GM04504 (cell line): ENCODE measurements at places on chromosomes 6 and 20.
A peak's percentile ranks its signal among the peaks of the same experiment; 100 is the strongest.

GRCh38 chr6:33798343-33798848, 5.4 kb downstream of the MLN start:
- DNase-seq: no peak

- peak; percentile 29 for DNase-seq
Measured at GRCh38 chr20:21509597-21510371, 4.1 kb downstream of the NKX2-2 start.

GRCh38 chr20:49979030-49979832, 3.5 kb upstream of the SNAI1 start:
- DNase-seq: no peak

GRCh38 chr6:33987531-33988021, 158.3 kb downstream of the GRM4 start:
- no peak for DNase-seq

- no peak for DNase-seq
Measured at GRCh38 chr6:7235712-7236305, 77.2 kb downstream of the SSR1 start.

GRCh38 chr20:6770786-6771100, 3.3 kb downstream of the BMP2 start:
- DNase-seq: no peak

DNA sequence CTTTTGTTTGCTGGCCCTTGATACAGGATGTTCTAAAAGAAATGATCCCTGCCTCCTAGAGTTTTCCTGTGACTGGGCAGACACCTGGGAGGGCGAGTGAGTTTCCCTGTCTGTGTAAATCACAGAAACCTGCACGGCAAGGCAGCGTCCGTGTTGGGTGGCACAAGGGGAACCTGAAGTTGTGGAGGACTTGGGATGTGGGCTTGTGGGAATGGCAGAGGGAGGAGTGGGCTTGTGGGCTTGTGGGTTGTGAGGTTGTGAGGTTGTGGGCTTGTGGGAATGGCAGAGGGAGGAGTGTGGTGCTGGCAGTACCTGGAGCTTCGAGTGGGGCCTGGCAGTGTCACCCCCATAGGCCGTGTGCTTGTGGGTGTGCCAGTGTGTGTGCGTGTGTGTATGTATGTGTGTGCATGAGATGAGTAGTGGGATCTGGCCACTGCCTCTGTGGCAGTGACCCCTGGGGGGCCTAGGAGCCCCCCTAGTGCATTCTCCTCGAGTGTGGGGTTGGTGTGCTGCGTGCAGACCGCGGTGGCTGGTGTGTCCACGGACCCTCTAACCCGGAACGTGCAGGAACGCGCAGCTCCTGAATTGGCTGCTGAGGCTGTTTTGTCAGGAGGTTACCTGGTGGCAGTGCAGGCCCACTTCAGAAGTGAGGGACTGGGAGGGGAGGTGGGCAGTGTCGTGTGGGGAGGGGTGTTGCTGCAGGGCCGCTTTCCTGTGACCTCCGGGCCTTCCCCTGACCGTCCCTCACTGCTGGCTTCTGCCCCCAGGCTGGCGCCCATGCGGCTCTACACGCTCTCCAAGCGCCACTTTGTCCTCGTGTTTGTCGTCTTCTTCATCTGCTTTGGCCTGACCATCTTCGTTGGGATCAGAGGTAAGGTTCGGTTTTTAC, 13.0 kb downstream of the TMEM181 start:
- no peak for DNase-seq

DNA sequence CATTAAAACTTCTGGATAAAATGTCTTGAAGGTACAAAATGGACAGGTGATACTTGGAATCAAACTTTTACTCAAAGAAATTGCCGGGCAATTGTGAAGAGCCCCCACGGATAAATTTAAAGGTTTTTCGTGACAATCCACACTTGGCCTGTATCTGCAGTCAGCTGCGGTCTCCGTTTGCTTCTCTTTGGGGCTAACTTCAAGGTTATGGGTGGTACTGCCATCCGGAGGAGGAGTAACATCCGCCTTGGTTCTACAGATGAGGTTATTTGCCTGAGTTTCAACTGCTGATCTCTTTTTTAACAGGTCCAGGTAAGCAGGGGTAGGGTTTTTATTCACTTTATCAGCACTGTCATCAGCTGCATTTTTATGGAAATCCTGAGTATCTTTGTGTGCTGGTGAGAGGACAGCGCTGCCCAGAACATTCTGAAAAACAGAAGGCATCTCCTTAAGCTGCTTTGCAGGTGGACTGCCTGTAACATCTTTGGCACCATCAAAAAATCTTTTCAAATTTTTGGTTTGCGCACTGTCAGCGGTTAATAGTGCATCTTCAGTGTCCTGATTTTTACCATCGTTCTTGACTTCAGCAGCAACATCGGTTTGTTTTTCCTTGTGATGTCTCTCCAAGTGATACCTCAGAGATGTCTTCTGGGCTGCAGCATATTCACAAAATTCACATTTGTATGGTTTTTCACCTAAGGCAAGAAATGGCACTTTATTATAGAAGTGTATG, 16.9 kb downstream of the ZNF217 start:
- no peak for DNase-seq

DNA sequence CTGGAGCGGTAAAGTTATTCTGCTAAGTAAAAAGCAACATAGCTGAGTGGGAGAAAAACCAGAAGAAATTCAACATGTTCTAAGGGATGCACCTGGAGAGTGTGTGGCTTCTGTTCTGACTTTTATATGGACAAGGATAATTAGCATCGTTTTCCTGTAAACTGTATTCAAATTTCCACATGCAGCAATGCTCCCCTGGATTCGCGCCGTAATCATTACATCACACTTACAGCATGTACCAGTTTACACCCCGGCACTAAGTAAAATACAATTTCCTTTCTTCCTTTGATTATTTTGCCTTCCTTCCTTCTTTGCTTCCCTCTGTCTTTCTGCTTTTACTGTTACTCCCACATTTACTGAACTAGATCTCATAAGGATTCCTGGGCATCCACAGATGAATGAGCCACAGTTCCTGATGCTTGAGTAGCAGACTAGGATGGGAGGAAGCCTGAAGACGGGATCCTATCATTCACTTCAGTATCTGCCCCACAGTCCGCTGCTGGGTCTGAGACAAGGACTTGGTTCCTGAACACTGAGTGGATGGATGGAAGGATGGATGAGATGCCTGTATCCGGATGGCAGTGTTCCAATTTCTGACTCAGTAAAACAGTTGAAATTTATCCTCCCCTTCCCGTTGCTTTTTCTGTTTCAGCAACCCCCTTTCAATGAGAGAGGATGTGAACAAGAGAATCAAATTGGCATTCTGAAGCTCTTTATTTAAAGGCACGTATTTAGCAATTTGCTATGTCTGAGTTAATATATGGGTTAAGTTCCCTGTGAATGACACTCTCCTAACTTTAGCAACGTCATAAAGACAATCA, 174.6 kb downstream of the GJA10 start:
- DNase-seq: no peak

- DNase-seq: no peak
Measured at GRCh38 chr20:64052326-64052722, 2.9 kb upstream of the SOX18 start.

GRCh38 chr20:18977441-18977840, 163.9 kb downstream of the SCP2D1 start:
- no peak for DNase-seq

DNA sequence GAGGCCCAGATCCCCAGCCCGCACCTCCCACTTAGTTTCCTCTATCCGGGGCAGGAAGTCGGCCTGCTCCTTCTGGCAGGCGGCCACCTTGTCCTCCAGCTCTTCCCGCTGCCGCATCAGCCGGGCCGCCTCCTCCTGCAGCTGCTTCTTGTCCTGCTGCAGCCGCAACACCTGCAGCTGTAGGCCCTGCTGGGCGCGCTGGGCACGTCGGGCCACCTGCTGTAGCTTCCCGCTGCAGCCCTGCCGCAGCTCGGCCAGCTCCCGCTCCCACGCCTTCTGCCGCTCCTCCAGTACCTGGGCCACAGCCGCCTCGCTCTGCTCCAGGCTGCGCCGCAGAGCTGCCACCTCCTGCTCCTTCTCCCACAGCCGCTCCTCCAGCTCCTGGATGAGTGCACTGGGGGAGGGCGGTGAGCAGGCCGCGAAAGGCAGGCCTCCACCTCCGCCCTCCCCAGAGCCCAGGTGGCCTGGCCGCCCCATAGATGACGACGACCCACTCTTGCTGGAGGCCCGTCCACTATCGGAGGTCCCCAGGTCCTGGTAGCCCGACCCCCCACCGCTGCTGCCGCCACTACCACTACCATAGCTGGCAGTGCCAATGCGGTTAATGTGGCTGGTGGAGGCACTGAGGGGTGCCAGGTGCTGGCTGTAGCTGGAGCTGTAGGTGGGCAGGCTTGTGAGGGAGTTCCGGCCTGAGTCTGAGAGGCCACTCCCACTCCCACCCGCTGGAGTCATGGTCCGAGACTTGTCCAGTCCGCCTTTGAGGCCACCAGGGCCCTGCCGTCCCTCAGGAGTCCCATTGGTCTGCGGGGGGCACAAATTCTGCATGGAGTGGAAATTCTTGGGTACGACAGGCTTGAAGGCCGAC, 6.0 kb upstream of the FASTKD5 start:
- no peak for DNase-seq

DNA sequence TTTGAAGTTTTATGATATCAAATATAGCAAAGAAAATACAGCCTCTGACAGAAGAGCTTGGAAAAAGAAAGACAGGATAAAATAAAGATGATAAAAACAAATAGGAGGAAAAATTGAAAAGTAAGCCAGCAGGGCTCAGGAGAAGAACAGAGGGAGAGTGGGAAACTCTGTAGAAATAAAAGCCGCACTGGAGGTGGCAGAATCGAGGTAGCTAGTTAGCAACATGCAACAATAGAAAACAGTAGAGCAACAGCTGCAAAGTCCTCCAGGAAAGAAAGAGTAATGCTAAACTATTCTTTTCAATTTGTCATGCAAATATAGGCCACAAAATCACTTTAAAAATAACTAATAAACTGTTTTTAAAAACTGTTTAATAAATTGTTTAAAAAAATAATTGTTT, 28.8 kb downstream of the HBS1L start:
- DNase-seq: no peak

DNA sequence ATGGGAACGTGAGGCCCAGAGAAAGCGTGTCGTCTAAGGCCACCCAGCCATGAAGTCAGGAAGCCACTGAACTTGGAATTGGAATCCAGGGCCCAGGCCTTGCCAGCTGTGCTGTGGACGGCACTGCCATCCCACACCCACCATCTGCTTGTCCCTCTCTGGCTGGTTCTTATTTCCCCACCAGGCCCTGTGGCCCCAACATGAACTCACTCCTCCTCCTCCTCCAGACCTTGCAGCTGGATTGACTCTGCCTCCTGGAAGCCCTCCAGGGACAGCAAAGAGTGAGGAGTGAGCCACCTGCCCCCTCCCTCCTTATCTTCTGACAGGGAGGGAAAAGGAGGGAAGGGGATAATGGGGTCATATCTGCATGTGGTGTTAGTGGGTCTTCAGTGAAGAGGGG, 16.0 kb upstream of the IP6K3 start:
- DNase-seq: no peak
